ENCODE measurements at places on chromosomes 7 and 10.
A peak's percentile ranks its signal among the peaks of the same experiment; 100 is the strongest.

DNA sequence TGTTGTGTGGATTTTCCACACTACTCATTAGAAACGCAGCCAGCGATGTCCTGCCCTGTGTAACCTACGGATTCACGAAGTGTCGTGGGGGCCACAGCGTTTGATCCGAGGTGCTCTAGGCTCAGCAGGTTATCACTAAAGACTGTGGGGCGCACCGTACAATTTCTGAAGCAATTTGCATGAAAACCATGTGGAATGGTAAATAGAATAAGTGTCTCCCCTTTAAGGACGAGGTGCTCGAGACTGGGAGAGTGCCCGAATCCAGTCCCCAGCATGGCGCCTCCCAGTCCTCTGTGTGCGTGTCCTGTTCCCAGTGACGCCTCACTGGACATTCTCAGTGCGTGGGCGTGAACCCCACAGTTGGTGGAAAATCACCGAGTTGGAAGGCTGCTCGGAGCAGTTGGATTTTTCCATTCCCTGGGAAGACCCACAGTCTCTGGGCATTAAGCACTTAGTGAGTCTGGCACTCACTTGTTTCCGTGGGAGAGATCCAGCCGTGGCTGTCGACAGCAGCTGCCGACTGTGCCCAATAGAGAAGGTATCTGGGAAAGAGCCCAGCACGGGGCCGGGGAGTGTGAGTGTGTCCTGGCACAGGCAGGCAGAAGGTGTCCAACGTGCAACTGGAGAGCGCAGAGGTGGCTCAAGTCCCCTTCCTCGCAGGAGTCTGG is 37.0 kb downstream of the PFKP start:
- no peak for DNase-seq

- peak; percentile 80 for DNase-seq
These were observed 41.7 kb downstream of the ARL4A start for GRCh38 chr7:12729112-12729511.

- DNase-seq: no peak
These were observed 795 bp downstream of the PRF1 start for GRCh38 chr10:70601746-70602145.

DNA sequence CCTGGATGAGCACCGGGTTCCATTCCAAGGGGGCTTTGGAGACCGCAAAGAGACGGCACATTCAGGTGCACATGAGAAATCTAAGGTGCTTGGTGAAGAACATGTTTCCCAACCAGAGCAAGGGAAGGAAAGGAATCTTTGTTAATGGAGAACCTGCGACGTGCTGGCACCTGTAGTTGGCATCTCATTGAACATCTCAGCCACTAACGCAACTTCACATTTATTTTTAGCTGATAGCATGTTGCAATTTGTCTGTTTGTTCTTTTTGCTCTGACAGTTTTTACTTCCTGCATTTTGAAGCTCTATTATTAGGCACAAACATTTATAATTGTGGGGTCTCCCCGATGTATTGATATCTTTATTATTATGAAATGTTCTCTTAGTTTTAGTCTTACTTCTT is 316.7 kb downstream of the TCERG1L start:
- no peak for DNase-seq

DNA sequence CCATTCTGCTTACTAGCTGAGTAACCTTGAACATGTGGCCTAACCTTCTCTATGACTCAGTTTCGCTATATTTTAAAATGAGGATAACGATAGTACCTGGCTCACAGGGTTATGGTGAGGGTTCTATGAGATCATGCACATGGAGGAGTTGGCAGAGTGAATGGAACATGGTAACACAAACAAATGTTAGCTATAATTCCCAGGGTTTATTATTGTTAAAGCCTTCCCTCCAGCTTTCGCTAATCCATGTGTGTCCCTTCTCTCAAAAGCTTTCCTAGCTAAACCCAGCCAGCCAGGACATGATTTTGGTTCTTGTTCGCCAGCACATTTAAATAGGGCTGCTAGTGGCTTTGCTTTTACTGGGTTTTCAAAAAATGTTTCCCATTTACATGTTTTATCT is 361.0 kb upstream of the NFE2L3 start:
- DNase-seq: no peak

DNA sequence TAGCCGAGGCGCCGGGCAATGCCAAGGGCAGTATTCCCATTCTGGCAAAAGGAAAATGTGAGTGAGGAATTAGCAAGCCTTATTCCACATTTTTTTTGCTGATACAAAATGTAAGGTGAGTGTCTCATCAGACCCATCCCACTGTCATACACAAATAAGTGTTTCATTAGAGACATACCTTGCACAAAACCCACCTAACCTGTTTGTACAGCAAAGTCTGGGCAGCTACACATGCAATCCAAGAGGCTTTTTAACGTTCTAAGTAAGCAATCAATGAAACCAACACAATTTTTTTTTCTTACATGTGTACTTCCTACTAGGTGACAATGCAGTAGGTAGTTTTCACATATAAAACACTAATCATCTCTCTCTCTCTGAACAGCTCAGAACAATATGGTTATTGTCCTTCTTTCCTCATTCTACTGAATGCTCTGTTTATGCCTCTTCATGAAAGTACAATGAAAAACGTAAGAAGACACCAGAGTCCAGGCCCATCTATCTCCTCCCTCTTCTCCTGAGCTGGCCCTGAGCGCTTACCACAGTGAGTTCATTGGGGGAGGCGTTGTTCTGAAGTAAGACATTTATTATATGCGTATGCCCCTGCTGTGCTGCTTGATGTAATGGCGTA is 217.2 kb downstream of the ANK3 start:
- no peak for DNase-seq

DNA sequence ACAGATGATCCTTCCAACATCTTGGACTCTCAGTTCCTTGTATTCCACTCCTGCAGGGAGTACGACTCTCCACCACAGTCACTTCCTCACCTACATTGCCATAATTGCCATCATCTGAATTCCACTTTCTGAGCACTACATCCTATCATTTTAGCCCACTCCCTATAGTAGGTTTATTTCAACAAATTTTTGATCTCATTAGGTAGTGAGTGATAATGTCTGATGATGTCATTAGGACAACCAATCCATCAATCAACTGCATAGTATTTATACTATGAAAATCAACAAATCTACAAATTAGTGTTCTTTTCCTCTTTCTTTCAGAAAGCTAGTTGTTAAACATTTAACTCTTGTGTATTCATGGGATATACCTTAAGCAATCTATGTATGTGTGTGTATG is 13.7 kb upstream of the TRA2A start:
- DNase-seq: no peak

GRCh38 chr7:52555805-52556204 is 479.6 kb upstream of the POM121L12 start:
- no peak for DNase-seq

DNA sequence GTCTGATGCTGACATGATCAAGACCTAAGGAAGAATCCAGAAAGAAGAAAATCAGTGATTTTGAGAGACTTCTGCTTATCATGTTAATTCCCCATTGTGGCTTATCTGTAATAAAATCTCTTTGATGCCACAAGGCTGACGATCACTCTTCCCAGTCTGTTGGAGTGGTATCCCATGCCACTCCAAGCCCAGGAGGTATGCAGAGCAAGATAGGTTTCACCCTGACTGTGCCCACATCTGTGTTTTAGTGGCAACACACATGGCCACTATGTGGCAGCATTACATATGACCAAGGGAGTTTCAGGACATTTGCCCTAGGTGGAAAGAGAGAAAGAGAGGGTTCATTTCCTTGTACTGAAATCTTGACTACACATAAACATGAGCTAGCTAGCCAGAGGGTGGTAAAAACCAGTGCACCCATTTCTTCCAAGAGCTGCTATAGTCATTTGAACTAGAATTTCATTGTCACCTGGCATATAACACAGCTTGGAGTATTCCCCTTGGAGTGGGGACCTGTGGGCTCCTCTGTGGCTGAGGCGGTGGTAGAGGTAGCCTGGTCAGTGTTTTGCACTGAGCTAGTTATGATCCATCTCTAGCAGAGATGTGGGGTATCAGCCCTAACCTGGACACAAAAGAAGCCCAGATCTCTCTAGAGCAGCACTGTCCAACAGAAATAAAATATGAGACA is 20.8 kb downstream of the LAMB4 start:
- peak; percentile 33 for DNase-seq

DNA sequence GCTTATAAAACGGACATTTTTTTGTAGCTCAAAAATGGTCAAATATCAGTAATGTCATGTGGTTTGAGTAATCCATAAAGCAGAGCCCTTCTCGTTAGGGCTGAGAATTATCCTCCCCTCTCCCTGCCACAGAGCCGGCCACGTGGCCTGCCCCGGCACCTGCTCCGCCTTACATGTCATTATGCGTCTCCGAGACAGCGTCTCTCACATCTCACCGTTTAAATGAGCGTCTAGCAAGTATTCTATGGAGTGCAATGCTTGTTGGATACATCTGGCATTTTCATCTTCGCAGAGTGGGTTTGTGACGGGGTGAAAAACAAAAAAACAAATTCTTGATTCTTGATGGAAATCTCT is 86.1 kb downstream of the CUX1 start:
- DNase-seq: no peak

- no peak for DNase-seq
These were observed 144.8 kb downstream of the MYOF start for GRCh38 chr10:93337309-93337721.

DNA sequence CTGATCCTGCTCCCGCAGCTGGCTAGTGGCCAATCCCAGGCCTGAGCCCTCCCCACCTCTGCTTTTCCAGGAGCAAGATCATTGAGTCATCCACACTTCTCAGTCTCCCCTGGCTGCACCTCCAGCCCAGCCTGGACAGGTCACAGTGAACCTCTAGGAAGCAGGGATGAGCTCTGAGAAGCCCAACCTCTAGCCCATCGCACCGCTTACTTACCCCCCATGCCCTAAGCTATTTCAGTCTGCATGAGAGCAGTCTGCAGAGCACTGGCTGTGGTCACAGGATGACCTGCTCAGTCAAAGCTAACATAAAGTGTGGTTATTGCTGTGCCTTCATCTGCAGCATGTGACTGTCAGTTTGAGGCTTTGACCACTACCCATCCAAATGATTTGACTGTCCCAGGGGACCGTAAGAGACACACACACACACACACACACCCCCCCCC is 129.2 kb downstream of the SORBS1 start:
- no peak for DNase-seq

DNA sequence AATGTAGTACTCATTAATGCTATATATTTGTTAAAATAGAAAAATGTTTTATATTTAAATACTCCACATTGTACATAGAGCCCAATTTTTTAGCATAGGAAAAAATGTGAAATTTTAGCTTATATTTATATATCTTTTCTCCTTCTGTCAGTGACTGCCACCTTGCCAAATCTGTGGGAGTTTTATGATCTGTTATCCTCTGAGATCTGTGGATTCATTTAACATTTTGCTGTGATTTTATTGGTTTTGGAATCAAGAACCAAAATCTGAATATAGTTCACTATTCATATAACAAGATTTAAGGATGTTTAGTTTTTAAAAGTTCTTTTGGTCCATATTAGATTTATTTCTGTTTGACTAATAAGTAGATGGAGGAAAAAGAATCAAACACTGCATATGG is 127.9 kb downstream of the PPP1R9A start:
- no peak for DNase-seq

GRCh38 chr10:125021686-125022344 is 79.9 kb downstream of the ZRANB1 start:
- DNase-seq: no peak

GRCh38 chr10:29957907-29958331 is 101.5 kb downstream of the JCAD start:
- DNase-seq: peak; percentile 69

GRCh38 chr7:92246360-92247101 is 757 bp downstream of the ANKIB1 start:
- DNase-seq: peak; percentile 16

DNA sequence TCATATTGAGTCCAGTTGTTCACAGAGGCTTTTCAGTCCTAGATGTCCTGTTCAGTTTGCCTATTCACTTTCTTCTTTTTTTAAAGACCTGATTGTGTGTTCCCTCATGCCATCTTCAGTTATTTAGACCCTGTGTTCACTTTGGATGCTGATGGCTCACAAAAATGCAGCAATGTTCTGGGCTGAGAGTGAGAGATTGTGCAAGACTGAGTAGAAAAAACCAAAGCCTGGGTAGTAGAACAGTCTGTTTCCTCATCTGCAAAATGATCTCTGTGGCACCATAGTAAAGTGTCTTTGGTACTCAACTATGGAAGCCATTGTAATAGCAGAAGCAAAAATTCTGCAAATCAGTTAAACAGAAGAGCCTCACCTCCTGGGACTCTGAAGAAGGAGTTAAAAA is 43.2 kb downstream of the AKR1B1 start:
- DNase-seq: no peak

DNA sequence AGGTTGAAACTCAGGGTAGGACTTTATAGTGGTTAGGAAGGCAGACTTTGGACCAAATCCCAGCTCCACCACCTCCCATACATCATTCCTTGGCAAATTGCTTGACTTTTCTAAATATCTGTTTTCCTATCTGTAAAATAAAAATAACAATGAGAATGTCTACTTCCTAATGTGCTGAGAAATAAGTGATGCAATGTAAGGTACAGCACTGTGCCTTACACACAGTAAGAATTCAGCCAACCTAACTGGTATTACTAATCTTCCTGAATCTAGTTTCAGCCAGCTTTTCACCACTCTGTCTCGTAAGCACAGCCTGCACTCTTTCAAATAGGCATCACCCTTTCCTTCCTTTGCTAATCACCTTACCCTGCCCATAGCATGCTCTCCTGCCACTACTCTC is 9.7 kb downstream of the PRLHR start:
- peak; percentile 60 for DNase-seq

DNA sequence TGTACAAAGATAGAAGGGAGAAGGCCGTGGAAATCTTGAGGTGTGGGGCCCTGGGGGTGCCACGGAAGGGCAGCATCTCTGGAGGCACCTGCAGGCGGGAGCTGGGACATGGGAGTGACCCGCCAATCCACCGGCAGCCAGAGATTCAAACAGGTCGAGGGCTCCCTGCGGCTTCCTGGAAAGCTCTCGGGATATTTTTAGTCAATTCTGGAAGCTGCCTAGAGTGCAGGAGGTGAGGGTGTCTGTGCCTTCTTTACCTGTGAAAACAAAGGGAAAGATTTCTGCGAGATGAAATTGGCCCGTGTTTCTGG is 16.6 kb downstream of the MNX1 start:
- no peak for DNase-seq

- no peak for DNase-seq
These were observed 162.1 kb downstream of the NRG3 start for GRCh38 chr10:82037076-82037475.

- no peak for DNase-seq
These were observed 164.0 kb downstream of the SH2D4B start for GRCh38 chr10:80701706-80702105.

- no peak for DNase-seq
These were observed 39.9 kb upstream of the PPP2R2D start for GRCh38 chr10:131860806-131861440.

DNA sequence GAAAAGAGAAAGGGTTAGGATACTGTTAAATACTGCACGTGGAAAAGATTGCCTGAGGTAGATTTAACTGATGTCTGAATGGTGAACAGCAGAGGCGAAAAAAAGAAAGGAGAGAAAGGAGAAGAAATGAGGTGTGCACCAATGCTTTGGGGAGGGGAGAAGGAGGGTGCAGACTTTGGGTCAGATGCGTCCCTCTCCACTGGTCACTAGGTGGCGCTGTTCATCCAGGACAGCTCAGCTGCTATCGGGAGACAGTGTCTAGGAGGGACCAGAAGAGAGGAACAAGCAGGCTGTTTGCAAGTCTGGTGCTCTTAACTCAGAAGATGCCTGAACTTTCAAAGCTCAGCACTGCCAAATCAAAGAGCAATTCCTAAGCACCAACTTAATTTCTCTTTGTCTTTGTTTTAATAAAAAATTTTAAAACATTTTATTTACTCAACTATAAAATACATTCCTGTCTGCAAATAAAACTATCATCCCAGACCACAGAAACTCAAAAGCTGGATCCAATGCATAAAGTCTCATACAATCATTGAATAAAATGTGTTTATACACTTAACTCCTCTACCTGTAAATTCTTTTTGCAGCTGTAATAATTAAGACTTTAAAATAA is 83.9 kb upstream of the PDLIM1 start:
- DNase-seq: peak; percentile 89
